ENCODE measurements at places on chromosomes 3 and 15. TPM values are rescaled to one million over a fixed set of nuclear protein-coding genes. Genes with fewer than 3 reads are reported as not detected.

GRCh38 chr15:51382787-51383186 is 41.3 kb downstream of the GLDN start:
- DNase-seq = no peak

DNA sequence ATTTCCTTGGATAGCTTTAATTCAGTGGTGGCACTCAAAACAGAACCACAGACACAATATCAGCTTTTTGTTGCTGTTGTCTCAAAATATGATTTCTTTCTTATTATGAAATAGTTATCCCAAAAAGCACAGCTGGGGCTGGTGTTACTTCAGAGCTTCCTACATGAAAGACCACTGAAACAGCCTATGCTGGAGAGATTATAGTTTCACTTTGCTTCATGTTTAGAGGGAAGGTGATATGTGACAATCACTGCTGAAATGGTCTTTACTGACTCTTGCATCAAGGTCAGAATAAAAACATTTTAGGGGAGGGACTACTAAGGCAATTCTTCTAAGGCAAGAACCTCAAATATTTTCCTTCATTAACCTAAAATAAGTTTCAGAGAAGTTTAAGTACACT is 190.7 kb downstream of the TNIK start:
- no peak for DNase-seq

DNA sequence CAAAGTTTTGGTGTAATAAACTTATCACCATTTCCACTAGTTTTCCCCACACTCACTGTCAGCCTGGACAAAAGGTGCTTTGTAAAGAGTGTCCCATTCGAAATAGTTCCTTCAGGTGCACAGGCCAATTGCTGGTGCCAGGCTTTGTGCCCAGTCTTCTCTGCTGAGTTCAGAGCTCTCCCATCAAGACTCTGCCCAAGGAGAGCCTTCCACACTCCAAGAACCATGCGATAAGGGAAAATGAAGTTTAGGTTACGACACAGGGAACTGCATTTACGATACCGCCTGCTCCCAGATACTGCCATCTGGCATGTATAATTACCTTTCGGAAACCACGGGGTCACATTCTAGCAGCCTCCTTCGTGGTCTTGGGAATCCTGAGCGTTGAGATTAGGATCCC is 379.6 kb downstream of the MECOM start:
- DNase-seq = no peak

DNA sequence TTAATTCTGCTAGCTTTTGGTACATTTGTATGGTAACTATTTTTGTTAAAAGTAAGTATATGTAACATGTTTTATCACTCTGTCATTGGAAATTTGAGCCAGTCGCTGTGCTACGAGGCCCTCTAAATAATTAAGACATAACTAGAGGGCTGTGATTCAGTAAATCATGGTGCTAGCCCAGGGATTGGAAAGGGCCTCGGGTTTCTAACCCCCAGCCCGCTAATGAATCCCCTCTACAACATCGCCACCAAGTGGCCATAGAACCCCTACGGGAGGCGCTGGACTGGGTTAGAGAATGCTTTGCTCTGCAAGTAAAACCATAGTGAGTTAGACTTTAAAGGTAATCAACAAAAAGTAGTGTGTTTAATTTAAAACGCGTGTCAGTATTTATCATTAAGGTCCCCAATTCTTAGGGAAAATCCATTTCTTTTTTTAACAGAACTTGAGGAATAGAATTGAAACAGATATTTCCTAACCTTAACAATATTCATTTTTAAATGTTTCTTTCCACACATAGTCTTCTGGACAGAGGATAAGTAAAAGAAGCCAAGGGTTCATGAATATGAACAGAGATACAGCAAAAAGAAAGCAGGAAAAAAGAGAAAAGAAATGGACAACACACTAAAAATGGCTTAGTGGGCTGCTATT is 744.7 kb downstream of the EPHA3 start:
- DNase-seq = no peak

GRCh38 chr15:51692154-51692553 is 10.9 kb downstream of the SCG3 start:
- no peak for DNase-seq

DNA sequence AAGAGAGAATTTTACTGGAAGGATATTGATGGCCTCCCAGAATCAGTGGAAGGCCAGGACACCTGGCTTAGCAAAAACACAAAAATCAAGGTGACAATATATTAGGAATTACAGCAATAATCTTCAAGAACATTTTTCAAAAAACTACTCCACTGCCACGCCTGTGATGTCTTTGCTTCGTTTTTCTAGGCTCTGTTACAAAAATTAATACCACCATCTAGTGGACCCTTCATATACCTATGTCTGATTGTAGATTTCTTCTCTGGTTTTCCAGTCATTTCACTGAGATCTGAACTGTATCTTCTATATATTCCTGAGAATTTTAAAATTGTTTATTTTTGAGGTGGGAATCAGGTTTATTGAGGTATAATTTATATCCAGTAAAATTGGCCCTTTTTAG is 5.6 kb upstream of the SLC33A1 start:
- no peak for DNase-seq

GRCh38 chr3:27287052-27287451 is 82.1 kb downstream of the NEK10 start:
- no peak for DNase-seq

DNA sequence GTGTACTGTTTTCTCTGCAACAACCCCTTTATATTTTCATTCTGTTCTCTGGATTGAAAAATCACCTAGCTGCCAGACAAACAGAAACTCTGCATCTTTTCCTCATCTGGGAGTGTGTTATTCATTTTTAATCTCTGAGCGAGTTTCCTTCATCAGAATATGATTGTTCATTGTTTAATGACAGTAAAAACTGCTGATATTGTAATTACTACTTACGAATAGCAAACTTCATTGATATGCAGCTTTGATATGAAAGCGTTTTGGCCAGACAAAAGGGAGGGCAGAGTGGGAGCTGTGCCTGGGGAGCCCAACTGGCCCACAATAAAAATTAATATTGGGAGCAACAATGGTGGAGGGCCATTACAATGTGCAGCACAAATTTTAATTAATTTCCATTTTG is 132.7 kb upstream of the SKOR1 start:
- no peak for DNase-seq

Gene AADACL2
- total RNA-seq = not detected

DNA sequence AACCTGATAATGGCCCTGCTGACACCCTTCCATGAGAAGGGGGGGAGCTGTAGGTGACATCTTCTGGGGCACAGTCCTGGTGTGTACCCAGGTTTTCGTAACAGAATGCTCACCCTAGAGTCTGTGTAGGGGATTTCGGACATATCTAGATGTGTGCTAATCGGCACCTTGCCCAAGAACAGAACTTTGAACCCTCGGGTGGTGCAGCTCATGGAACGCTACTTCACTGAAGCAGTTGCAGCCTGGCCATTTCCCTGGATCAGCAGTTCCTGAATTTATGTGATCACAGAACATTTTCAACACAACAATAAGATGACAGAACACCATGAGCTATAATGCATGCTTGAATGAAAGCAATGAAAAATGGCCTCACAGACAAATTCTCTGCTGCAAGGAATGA is 57.5 kb upstream of the MUC13 start:
- DNase-seq = no peak

- DNase-seq = no peak
Observed at GRCh38 chr15:73225358-73226015, 143.3 kb downstream of the HCN4 start.

GRCh38 chr3:59762941-59763340 is 713.1 kb upstream of the CFAP20DC start:
- DNase-seq = no peak

Gene TRH
- total RNA-seq = not detected

Gene IQCH
- 3.0 TPM for total RNA-seq

Gene CD276
- total RNA-seq = 153 TPM

- no peak for DNase-seq
Observed at GRCh38 chr15:79408041-79408440, 24.1 kb upstream of the MINAR1 start.

Gene CYP11A1
- total RNA-seq = 2.0 TPM

DNA sequence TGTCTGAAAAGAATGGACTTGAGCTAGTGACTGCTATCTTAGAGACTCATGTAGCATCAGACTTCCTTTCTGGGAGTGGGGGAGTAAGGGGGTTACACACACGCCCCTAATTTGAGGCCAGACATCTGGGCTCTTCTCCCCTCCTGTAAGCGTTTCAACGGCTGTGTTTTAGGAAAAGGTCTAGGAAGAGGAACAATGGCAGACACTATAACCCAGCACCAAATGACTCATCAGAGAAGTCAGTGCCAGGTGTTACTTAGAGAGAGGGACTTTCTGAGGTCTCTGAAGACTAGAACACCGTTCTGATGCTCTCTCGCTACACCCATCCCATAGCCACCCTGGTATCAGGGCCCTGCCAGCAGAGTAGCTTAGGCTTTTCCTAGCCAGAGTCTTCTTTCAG is 65.5 kb downstream of the SSUH2 start:
- DNase-seq = peak; percentile 2
